ENCODE measurements at places on chromosomes 1 and 21.

- H3K27me3 ChIP-seq: no peaks in the 10 kb centered on the region
- H3K36me3 ChIP-seq: no peaks in the 10 kb centered on the region
- no peak for DNase-seq
- peak overlapping the region; percentile 94 for H3K27ac ChIP-seq
- peaks cover 39% of the 10 kb centered on the region for H3K4me1 ChIP-seq
These were observed 102.8 kb downstream of the PRDM16 start for GRCh38 chr1:3171761-3172160.

- H3K4me3 ChIP-seq: no peak overlapping the region
- DNase-seq: no peak
- H3K27me3 ChIP-seq: no peaks in the 10 kb centered on the region
- no peak overlapping the region for H3K27ac ChIP-seq
- H3K4me1 ChIP-seq: no peaks in the 10 kb centered on the region
These were observed 4.4 kb downstream of the APCS start for GRCh38 chr1:159591981-159592380.

DNA sequence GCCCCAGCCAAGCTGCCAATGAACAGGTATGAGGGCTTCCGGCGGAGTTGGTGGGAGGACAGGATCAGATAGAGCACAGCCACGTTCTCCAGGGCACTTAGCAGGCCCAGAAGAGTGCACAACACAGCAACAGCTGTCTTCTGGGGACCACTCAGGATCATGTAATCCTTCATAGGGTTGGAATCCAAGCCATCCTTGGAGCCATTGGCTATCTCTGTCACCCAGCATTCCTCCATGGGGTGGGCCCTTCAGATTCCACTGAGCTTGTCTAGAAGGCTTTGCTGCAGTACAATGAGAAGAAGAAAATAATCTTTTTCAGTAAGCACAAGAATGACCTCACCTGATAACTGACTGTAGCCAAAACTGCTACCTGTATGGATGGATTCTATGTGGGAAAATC lies 7.3 kb upstream of the FUCA1 start:
- no peak overlapping the region for H3K27ac ChIP-seq
- no peak for DNase-seq
- no peaks in the 10 kb centered on the region for H3K36me3 ChIP-seq
- no peak overlapping the region for H3K4me3 ChIP-seq

DNA sequence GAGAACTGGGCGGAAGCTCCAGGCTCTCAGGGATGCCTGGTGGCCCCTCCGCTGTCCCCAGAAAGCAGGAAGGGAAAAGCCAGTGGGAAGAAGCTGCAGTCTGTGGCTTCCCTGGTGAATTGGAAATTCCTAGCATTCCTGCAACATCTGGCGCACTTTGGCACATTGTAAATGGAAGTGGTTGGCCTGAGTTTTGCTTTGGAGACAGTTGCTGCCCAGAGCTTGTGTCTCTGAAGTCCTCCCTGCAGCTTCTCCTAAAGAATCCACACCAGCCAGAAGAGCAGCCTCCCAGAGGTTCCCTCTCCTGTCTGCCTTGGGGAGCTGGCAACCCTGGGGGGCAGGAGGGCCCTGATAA lies 48.2 kb downstream of the ARHGEF10L start:
- H3K36me3 ChIP-seq: no peaks in the 10 kb centered on the region
- H3K4me1 ChIP-seq: peaks cover 64% of the 10 kb centered on the region
- H3K27me3 ChIP-seq: no peaks in the 10 kb centered on the region
- no peak overlapping the region for H3K4me3 ChIP-seq
- peak overlapping the region; percentile 87 for H3K27ac ChIP-seq

- H3K4me1 ChIP-seq: no peaks in the 10 kb centered on the region
- DNase-seq: no peak
- no peaks in the 10 kb centered on the region for H3K36me3 ChIP-seq
- H3K27me3 ChIP-seq: no peaks in the 10 kb centered on the region
- H3K27ac ChIP-seq: no peak overlapping the region
- H3K4me3 ChIP-seq: no peak overlapping the region
These were observed 463.4 kb downstream of the PTPRC start for GRCh38 chr1:199102239-199102638.

DNA sequence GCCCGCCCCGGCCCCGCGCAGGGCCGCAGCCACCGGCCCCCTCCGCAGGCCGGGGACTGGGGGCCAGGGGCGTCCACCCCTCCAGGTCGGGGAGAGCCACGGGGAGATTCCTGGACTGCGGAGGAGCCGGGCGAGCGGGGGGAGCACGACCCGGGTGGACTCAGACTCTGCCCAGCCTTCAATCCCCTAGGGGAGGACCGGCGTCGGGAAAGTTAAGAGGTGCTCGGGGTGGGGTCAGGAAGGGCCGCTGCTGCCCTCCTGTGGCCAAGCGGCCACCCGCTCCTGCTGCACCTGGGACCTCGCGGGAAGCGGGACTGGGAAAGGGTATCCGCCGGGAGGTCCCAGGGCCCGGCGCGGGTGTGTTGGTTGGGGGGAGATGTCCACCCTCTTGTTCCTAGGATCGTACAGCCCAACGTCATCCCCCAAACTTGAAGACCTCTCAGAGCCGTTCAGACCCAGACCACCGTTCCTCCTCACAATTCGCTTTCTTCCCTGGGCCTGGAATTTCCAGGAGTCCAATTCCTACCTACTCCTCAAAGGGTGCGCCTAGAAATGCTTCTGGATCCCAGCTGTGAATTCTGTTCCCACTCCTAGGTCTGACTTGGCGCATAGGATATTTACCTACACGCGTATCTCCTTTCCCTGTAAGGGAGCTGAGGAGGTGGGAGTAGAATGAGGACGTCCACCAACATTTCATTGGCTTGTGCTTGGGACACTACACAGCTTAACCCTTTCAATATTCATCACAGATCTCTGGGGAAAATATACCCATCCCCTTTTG lies 484 bp upstream of the RHOC start:
- H3K36me3 ChIP-seq: peaks cover 14% of the 10 kb centered on the region
- no peaks in the 10 kb centered on the region for H3K27me3 ChIP-seq
- DNase-seq: peak; percentile 90
- peak overlapping the region; percentile 97 for H3K27ac ChIP-seq

DNA sequence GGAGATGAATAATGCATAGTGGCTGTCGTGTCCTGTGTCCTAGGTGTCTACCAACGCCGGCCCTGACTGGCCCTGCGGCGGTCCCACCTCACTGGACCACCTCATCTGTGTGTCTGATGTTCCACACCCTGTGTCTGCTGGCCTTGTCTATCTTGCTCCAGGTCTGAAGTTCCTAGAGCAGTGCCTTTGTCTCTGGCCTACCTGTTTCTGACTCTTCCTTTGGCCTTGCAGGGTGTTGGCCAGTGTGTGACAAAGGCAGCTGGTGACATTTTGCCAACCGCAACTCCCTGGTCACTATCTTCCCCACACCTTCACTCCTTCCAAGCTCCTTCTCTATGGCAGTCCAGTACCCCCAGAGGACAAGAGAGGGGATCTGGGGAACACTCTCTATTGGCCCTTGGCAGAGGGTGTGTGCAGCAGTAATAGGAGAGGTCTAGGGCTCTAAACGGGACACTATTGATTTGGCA lies 1.4 kb upstream of the AHDC1 start:
- H3K36me3 ChIP-seq: no peaks in the 10 kb centered on the region
- H3K4me3 ChIP-seq: no peak overlapping the region
- DNase-seq: no peak

- no peaks in the 10 kb centered on the region for H3K36me3 ChIP-seq
- H3K4me1 ChIP-seq: no peaks in the 10 kb centered on the region
- no peak for DNase-seq
- no peak overlapping the region for H3K27ac ChIP-seq
- no peaks in the 10 kb centered on the region for H3K27me3 ChIP-seq
These were observed 7.0 kb upstream of the HIVEP3 start for GRCh38 chr1:41925712-41926111.

GRCh38 chr1:40662864-40663263 lies 2.6 kb downstream of the RIMS3 start:
- no peak overlapping the region for H3K4me3 ChIP-seq
- no peak for DNase-seq
- no peak overlapping the region for H3K27ac ChIP-seq
- no peaks in the 10 kb centered on the region for H3K36me3 ChIP-seq
- no peaks in the 10 kb centered on the region for H3K4me1 ChIP-seq
- H3K27me3 ChIP-seq: no peaks in the 10 kb centered on the region

GRCh38 chr1:116906812-116907211 lies 2.9 kb upstream of the PTGFRN start:
- H3K27me3 ChIP-seq: no peaks in the 10 kb centered on the region
- H3K4me3 ChIP-seq: no peak overlapping the region
- peaks cover 13% of the 10 kb centered on the region for H3K4me1 ChIP-seq

GRCh38 chr1:153248176-153248879 lies 11.2 kb upstream of the LORICRIN start:
- H3K36me3 ChIP-seq: no peaks in the 10 kb centered on the region
- no peak overlapping the region for H3K27ac ChIP-seq
- H3K4me1 ChIP-seq: no peaks in the 10 kb centered on the region
- DNase-seq: peak; percentile 21
- no peaks in the 10 kb centered on the region for H3K27me3 ChIP-seq
- H3K4me3 ChIP-seq: no peak overlapping the region

GRCh38 chr1:92968138-92969032 lies 7.1 kb upstream of the DIPK1A start:
- H3K4me1 ChIP-seq: no peaks in the 10 kb centered on the region
- no peaks in the 10 kb centered on the region for H3K27me3 ChIP-seq
- H3K36me3 ChIP-seq: no peaks in the 10 kb centered on the region
- DNase-seq: no peak
- H3K27ac ChIP-seq: no peak overlapping the region
- H3K4me3 ChIP-seq: no peak overlapping the region

GRCh38 chr1:101073836-101074235 lies 48.3 kb upstream of the DPH5 start:
- no peaks in the 10 kb centered on the region for H3K36me3 ChIP-seq
- H3K4me3 ChIP-seq: no peak overlapping the region
- no peaks in the 10 kb centered on the region for H3K27me3 ChIP-seq
- DNase-seq: no peak
- no peak overlapping the region for H3K27ac ChIP-seq
- H3K4me1 ChIP-seq: no peaks in the 10 kb centered on the region
